ENCODE measurements at places on chromosomes 12 and 14.

DNA sequence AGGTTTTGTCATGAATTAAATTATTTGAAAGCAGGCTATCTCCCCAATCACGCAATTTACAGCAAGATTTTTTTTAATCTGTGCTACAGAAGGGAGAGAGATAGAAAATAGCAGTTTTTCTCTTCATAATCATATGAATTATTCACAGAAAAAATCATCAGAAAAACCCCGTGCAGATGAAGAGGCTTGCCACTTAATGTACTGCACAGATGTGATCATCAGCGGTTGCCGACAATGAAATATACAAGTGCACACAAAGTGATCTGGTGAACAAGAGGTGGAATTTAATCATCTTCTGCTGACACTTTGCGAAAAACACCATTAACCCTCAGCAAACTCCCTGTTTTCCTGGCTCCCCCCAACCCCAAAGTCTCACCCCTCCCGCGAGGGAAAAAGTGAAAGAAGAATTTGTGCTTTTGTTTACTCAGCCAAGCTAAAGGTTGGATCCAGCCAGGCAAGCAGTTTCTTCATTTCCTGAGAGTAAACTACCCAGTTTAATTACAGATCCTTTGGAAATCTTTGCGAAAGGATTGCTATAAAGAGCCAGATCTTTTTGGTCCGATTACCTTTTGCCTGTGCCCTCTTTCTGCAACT lies 3.1 kb upstream of the LMO3 start:
- H3K4me3 ChIP-seq: no peak overlapping the region
- H3K4me1 ChIP-seq: no peaks in the 10 kb centered on the region
- H3K36me3 ChIP-seq: no peaks in the 10 kb centered on the region
- no peak for DNase-seq

- H3K4me1 ChIP-seq: no peaks in the 10 kb centered on the region
- H3K36me3 ChIP-seq: no peaks in the 10 kb centered on the region
- no peak overlapping the region for H3K4me3 ChIP-seq
- no peak overlapping the region for H3K27ac ChIP-seq
These were observed 169.9 kb downstream of the KIF21A start for GRCh38 chr12:39272871-39273655.

DNA sequence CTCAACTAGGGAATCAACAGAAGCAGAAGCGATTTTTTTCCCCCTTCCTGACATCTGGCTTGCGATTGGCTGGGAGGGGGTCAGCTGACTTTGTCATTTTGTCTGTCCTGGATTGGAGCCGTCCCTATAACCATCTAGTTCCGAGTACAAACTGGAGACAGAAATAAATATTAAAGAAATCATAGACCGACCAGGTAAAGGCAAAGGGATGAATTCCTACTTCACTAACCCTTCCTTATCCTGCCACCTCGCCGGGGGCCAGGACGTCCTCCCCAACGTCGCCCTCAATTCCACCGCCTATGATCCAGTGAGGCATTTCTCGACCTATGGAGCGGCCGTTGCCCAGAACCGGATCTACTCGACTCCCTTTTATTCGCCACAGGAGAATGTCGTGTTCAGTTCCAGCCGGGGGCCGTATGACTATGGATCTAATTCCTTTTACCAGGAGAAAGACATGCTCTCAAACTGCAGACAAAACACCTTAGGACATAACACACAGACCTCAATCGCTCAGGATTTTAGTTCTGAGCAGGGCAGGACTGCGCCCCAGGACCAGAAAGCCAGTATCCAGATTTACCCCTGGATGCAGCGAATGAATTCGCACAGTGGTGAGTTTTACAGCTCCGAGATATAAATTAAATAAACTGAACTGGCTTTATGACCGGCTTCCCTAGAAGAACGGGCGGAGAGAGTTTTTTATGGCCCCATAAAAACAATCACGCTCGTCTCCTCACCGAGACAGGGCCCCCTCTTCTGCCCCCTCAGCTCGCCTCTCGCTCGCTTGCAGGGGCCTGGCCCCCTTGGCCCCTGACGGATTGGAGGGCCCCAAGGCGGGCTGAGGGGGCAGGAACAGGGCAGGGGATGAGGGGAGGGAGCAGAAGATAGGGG lies at the start of gene HOXC6:
Gene HOXC6 (plus strand): TSS at position 127 of the 888 bp plus-strand sequence. CDS start 82 bp downstream, at position 209.
- no peak within 1 kb of the TSS for H3K4me3 ChIP-seq
- H3K36me3 ChIP-seq: no peaks in the 10 kb centered on the region
- H3K4me1 ChIP-seq: peaks cover 10% of the 10 kb centered on the region
- DNase-seq: no peak
- no peak within 1 kb of the TSS for H3K27ac ChIP-seq

- no peaks in the 10 kb centered on the region for H3K36me3 ChIP-seq
- no peak overlapping the region for H3K27ac ChIP-seq
- no peak overlapping the region for H3K4me3 ChIP-seq
- H3K4me1 ChIP-seq: peaks cover under 1% of the 10 kb centered on the region
These were observed 25.1 kb downstream of the NOC4L start for GRCh38 chr12:132169376-132169775.

GRCh38 chr12:113512568-113512967 lies 40.9 kb upstream of the LHX5 start:
- no peak overlapping the region for H3K27ac ChIP-seq
- DNase-seq: no peak
- no peaks in the 10 kb centered on the region for H3K36me3 ChIP-seq
- peaks cover 16% of the 10 kb centered on the region for H3K27me3 ChIP-seq
- no peak overlapping the region for H3K4me3 ChIP-seq

- no peak for DNase-seq
- H3K27ac ChIP-seq: no peak overlapping the region
- H3K27me3 ChIP-seq: peaks cover 6% of the 10 kb centered on the region
- H3K4me3 ChIP-seq: peak overlapping the region; percentile 23
These were observed 703 bp downstream of the NOVA1 start for GRCh38 chr14:26597071-26597588.

DNA sequence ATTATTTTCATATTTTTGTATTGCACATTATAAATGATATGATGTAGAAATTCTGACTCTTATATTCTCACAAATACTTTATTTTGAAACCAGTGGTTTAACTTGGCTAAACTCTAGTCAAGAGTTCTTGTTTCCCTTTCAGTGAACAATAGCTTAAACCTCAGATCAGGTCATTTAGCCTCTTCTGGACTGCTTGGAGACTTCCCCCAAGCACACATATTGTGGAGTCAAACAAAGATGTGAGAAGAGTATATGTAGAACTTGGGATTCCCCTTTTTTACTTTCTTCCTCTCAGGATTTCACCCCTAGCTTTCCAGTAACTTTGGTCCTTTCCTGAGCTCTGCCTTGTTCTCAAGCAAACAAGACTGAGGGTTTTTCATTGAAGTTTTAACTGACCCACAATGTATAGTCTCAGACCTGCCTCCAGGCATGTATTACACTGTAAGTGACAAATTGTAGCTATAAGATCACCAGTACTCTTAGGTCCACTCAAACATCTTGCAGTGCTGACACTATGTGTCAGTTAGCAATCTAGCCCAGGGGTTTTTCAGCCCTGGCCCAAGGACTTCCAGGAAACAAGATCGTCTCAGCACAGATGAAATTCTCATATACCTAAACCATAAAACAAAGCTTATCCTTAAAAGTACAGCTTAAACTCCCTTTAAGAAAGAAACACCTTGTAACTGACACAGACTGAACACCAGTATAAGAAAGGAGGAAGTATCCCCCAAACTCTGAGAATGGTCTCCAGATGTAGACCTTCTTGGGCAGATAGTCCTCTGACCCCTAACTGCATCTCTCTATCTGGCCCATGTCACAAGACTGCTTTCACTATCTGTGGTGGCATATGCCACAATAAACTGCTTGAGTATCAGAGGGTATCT lies 98.6 kb downstream of the SLC6A15 start:
- H3K27ac ChIP-seq: no peak overlapping the region
- H3K36me3 ChIP-seq: no peaks in the 10 kb centered on the region
- H3K27me3 ChIP-seq: no peaks in the 10 kb centered on the region

DNA sequence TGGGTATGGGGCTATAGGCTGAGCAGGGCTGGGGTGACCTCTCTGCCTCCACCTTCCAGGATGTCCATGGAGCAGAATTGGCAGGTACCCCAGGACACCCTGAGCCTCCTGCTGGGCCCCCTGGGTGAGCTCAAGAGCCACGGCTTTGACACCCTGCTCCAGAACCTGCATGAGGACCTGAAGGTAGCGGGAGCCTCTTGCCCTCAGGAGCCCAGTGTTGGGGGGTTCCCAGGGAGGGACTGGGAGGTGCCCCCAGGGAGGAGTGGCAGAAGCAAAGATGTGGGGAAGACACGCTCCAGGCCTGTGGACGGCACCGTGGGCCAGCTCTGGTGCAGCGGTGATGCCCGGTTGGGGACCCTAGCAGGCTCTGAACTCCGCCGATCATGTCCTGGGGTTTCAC lies 8.3 kb downstream of the TNFAIP2 start:
- no peaks in the 10 kb centered on the region for H3K4me1 ChIP-seq
- no peak for DNase-seq
- H3K4me3 ChIP-seq: no peak overlapping the region
- H3K36me3 ChIP-seq: no peaks in the 10 kb centered on the region
- H3K27me3 ChIP-seq: peaks cover 2% of the 10 kb centered on the region
- no peak overlapping the region for H3K27ac ChIP-seq

DNA sequence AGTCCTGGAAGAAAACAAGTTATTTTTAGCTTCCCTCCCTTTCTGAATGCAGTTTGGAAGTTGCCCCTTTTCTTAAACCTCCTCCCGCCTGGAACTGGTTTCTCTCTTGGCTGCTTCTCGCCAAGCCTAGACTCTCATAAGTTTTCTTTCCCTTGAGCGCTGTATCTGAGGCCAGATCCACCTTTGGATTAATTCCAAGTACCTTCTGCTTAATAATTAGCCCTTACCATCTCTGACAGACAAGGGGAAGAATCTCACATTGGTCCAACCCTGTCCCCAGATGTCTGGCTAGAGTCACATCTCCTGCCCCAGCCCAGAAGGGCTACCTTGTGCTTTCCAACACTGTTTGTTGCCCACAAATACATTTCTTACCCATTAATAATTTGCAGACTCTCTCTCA lies 161.8 kb upstream of the RGS6 start:
- peaks cover 5% of the 10 kb centered on the region for H3K27me3 ChIP-seq
- H3K27ac ChIP-seq: no peak overlapping the region
- H3K36me3 ChIP-seq: peaks cover 3% of the 10 kb centered on the region
- DNase-seq: no peak
- H3K4me1 ChIP-seq: no peaks in the 10 kb centered on the region
- H3K4me3 ChIP-seq: no peak overlapping the region

DNA sequence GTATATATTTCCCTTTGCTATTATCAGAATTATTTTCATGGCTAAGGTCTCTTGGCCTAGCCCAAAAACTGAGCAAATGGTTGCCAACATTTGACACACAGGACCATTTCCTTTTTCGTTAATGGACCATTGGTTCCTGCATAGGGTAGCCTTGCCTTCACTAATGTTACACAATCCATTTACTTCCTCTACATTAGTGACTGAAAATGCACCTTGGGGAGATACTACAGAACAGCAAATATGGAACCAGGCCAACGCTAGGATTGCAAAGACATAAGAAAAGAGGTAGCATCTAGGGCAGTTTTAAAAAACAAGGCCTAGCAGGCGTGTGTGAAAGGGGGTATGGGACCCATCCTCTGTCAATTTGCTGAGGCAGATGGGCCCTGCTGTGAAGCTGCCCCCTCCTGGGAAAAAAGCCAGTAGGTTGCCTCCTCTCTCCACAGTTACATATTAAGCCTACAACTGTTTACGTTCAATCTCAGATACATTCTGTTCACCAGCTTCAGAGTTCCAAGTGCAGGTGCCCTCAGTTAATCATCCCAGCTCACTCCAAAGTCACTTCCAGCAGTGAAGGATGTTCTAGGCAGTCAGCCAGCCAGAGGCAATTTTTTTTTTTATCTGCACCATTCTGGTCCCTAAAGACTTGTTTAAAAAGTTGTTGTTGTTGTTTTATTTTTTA lies 15.0 kb downstream of the AQP6 start:
- H3K27ac ChIP-seq: no peak overlapping the region
- no peak overlapping the region for H3K4me3 ChIP-seq
- DNase-seq: no peak
- H3K27me3 ChIP-seq: no peaks in the 10 kb centered on the region

GRCh38 chr12:116135209-116135930 lies 142.1 kb downstream of the MED13L start:
- H3K27me3 ChIP-seq: no peaks in the 10 kb centered on the region
- H3K36me3 ChIP-seq: no peaks in the 10 kb centered on the region
- H3K4me1 ChIP-seq: peaks cover 81% of the 10 kb centered on the region
- H3K27ac ChIP-seq: no peak overlapping the region
- no peak for DNase-seq

GRCh38 chr12:112112409-112113133 lies 4.0 kb upstream of the NAA25 start:
- H3K27me3 ChIP-seq: peaks cover 8% of the 10 kb centered on the region
- DNase-seq: no peak
- H3K4me1 ChIP-seq: peaks cover 13% of the 10 kb centered on the region

DNA sequence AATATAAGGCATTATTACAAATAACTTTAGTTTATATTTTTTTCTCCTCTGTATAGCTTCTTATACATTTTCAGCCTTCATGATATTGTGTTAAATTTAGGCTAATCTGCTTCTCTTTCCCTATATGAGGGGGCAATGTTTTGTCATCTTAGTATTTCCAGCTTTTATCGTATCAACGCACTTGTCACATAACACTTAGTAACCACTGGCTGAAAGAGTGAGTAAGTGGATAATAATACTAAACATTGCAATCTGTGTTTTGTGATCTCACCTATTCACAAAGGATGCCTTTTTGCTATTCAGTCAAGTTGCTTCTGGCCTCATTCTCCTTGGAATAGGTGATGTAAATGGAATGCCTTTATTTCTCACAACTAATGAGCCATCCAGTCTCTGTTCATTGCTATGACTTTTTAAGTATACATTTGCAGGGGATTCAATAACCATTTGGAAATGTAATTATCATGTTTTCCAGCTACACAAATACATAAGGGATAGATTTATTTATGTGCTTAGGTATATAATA lies 260.9 kb downstream of the BMP4 start:
- H3K4me1 ChIP-seq: peaks cover 10% of the 10 kb centered on the region
- H3K27me3 ChIP-seq: peaks cover 2% of the 10 kb centered on the region
- no peak for DNase-seq
- H3K27ac ChIP-seq: no peak overlapping the region

GRCh38 chr14:81839056-81839455 lies 305.4 kb upstream of the SEL1L start:
- DNase-seq: no peak
- H3K4me3 ChIP-seq: no peak overlapping the region
- H3K27me3 ChIP-seq: peaks cover 1% of the 10 kb centered on the region
- H3K27ac ChIP-seq: no peak overlapping the region
- H3K36me3 ChIP-seq: no peaks in the 10 kb centered on the region

DNA sequence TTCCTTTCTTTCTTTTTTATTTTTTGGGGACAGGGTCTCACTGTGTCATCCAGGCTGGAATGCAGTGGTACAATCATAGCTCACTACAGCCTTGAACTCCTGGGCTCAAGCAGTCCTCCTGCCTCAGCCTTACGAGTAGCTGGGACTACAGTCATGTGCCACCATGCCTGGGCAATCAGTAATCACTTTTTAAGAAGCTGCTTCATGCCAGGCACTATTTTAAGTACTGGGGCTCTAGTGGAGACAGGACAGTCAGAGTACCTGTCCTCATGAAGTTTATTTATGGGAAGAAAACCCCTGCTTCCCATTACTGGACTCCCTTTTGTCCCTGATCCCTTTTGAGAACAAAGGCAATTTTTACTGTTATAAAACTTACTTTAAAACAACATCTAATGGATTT lies 124.0 kb upstream of the NPAS3 start:
- no peaks in the 10 kb centered on the region for H3K4me1 ChIP-seq
- no peak overlapping the region for H3K4me3 ChIP-seq
- H3K27ac ChIP-seq: no peak overlapping the region
- peaks cover 2% of the 10 kb centered on the region for H3K27me3 ChIP-seq
- DNase-seq: no peak
- H3K36me3 ChIP-seq: no peaks in the 10 kb centered on the region

All from immature natural killer cell (primary cell).